ENCODE measurements at places on chromosomes 1 and 21. TPM values are rescaled to one million over a fixed set of nuclear protein-coding genes. Genes with fewer than 3 reads are reported as not detected.
A peak's percentile ranks its signal among the peaks of the same experiment; 100 is the strongest.

DNA sequence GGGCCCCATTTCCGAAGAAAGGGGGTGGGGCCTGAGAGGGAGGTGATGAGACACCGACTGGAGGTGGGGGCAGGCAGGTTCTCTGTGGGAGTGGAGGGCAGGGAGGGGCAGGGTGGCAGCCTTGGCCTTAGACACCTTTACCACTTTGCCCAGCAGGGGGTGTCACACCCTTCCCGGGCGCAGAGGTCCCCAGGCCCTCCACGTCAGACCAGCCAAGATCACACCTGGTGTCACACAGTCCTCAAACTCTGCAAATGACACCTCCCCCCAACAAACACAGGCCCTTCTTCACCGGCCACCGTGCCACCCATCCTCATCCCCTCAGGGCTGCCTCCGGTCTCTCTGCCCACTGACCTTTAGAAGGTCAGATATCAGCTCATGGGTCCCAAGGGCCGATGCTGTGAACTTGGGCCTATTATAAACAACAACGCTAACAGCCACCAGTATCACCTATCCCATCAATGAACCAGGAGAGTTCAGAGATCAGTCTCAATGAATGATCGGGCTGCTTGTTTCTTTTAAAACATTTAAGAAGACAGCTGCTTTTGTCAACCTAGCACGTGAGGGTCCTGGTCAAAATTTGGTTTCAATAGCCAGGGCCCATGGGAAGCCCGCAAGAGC is 103.9 kb downstream of the CASZ1 start:
- DNase-seq: peak; percentile 73

MKNK1 gene
- 58.2 TPM for total RNA-seq

- peak; percentile 27 for DNase-seq
Measured at GRCh38 chr21:35658242-35658641, 402.1 kb downstream of the SETD4 start.

DNA sequence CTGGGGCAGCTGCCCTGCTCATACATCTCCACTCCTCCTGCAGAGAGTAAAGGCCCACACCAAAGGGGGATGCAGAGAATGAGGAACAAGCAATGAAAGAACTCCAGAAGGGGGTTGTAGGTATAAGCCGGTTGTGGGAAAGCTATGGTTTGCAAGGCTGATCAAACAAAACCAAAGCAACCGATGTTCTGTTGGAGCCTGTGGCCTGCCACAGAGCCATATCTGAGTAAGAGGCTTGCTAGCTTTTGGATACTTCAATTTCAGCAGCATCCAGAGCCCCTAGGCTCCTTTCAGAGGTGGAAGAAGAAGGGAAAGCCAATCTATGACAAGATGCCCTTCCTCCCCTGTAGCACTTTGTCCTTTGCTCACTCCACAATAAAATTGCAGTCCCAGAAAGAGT is 163.2 kb downstream of the RRAGC start:
- no peak for DNase-seq

- no peak for DNase-seq
Measured at GRCh38 chr21:29075706-29076466, 2.4 kb upstream of the CCT8 start.

DNA sequence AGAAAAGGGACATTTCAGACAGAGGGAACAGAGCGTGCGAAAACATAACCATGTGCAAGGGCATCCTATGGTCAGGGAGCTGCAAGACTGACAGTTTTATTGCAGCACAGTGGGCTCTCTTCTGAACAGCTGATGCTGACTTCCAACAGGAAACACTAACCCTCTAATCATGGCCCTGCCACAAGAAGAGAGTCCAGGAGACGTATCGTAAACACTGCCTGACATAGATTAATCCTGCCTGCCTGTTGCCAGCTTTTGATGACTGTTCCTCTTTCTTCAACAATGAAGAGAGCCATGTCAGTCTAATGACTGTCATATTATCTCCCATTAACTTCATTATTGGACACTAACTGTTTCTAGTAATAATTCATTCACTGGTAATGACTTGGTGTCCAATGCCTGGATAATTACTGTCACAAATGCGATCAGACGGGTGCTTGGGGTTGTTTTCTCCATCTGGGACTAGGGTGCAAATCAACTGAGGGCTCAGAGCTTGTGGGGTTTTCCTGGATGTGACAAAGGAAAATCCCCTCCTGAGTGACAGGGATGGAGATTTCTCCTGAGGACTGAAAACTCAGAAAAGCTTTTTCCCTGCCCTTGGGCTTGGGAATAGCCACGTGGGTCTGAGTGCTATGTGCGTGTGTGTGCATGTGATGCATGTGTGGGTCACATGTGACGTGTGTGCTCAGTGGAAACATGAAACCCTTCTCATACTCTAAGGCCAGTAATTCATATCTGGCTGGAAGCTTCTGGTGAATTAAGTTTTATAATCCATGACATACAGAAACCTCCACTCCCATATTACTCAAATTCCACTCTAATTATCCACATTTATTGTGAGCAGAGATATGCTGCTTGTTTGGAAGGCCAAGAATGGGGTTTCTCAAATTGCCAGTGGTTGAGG is 144.0 kb upstream of the PLXNA2 start:
- DNase-seq: no peak

CDCA8 gene
- 91.2 TPM for total RNA-seq

GRCh38 chr21:34649400-34649799 is 19.4 kb upstream of the CLIC6 start:
- no peak for DNase-seq

GRCh38 chr1:181522864-181523263 is 39.5 kb downstream of the CACNA1E start:
- DNase-seq: no peak

DNA sequence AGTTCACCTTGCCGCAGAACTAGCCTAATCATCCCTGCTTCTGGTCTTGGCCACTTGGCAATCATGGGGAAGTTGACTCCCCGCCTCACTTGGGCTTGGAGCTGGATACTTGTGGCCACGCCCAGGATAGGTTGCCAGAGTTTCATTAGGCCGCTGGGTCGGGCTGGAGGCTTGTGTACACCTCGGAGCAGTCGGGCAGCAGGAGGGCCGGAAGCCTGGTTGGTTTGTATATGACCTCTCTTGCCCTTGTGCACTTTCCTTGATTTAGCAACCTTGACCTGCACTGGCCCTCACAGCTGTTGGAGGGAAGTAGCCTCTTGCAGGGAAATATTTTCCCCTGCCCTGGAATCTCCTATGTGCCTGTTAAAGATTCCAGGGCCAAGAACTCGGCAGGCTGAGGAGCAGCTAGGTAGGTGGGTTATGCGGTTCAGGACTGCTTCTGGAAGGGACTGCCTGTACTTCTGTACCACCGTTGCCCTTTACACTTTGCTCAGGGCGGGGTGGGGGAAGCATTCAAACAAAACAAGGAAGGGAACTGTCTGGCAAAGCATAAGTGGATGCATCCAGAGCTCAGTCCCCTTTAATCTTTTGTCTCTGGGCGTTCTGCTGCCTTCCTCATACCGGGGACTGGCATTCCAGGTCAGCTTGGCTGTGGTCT is 83.5 kb downstream of the UCK2 start:
- no peak for DNase-seq

DNA sequence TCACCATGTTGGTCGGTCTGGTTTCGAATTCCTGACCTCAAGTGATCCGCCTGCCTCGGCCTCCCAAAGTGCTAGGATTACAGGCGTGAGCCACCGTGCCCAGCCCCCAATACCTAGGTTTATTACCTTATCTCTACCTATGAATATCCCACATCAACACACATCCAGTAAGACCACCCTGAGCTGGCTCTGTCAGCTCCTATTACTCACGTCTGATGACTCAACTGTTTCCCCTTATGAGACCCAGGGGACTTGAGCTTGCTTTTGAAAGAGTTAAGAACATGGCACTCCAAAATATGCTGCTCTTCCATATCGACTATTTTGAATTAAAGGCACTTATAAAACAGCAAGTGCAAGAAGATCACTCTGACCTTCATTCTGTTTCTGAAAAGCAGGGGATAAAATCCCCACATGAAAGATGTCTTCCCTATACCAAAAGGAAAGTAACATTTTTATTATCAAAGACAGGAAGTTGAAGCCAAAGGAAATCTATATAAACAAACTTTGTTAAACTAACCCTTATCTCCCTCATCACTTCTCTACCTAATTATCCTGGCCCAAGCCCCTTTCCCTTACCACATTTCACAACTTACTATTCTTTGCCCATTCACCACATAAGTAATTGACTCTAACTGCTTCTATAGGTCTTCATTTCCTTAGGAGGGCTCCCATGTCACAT is 41.3 kb upstream of the OSBPL9 start:
- DNase-seq: no peak

DNA sequence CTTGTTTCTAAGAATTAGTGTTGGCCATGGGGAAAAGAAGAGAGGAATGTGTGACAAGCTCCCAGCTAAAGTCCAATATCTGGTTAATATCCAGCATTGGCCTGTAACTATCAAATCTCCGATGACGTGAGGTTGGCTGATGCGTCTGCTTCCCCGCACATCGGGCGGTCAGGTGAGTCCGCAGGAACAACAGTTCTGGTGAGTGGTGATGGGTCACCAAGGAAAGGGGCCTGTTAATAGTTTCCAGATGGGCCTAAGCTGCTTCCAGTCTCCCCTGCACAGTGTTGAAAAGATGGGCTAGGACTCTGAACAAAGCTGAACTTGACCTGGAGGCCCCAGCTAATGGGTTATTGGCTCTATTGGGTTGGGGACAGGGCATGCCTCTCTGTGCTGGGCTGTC is 193.1 kb upstream of the EDN2 start:
- no peak for DNase-seq

GRCh38 chr1:153610811-153611301 is 2.1 kb downstream of the S100A16 start:
- DNase-seq: no peak

GRCh38 chr1:153386500-153386901 is 4.4 kb downstream of the S100A8 start:
- no peak for DNase-seq

GRCh38 chr1:1306661-1307260 is 969 bp downstream of the ACAP3 start:
- no peak for DNase-seq

GRCh38 chr1:6075748-6076147 is 30.1 kb downstream of the KCNAB2 start:
- DNase-seq: no peak

GRCh38 chr1:245155272-245156040 is 671 bp downstream of the KIF26B start:
- no peak for DNase-seq

- DNase-seq: no peak
Measured at GRCh38 chr1:28272215-28272852, 13.0 kb downstream of the SESN2 start.

DNA sequence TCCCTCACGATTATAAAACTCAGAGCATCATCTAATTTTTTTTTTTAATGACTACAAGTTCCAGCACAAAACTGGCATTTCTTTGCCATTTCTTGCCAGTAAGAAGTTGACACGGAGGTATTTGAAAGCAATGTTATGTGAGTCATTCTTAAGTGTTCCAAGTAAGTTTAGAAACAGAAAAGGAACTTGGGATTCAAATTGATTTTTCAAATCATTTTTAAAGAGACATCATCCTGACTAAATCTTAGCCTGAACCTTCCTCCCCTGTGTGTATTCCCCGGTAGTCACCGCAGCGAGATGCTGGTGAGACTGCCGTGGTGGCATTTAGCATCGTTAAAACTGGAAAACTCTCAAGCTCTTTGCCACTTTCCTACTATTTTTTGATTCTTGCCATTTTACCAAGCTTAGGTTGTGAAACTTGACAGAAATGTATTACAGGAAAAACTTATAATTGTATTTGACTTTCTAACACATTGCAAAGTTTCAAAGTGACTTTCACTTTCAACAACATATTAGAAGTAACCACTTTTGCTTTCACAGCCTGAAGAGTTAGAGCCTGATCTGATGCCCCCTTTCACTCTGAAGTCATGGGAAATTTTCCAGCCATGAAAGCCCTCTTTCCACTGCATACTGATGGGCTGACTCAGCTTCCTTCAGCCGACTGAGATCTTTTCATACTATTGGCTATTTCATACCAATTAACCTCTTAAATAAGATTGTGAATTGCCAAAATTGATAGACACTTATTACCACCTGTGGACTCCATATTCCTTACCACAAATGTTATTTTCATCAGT is 61.4 kb downstream of the OLFML2B start:
- peak; percentile 40 for DNase-seq

GRCh38 chr1:170126696-170127095 is 19.1 kb upstream of the NTMT2 start:
- no peak for DNase-seq

PMVK gene
- 40.2 TPM for total RNA-seq

- peak; percentile 34 for DNase-seq
Measured at GRCh38 chr1:156931211-156931952, 10.9 kb downstream of the LRRC71 start.

GRCh38 chr1:203300441-203301330 is 4.6 kb upstream of the BTG2 start:
- DNase-seq: no peak

GRCh38 chr1:62436039-62436465 is 797 bp upstream of the USP1 start:
- no peak for DNase-seq

DNA sequence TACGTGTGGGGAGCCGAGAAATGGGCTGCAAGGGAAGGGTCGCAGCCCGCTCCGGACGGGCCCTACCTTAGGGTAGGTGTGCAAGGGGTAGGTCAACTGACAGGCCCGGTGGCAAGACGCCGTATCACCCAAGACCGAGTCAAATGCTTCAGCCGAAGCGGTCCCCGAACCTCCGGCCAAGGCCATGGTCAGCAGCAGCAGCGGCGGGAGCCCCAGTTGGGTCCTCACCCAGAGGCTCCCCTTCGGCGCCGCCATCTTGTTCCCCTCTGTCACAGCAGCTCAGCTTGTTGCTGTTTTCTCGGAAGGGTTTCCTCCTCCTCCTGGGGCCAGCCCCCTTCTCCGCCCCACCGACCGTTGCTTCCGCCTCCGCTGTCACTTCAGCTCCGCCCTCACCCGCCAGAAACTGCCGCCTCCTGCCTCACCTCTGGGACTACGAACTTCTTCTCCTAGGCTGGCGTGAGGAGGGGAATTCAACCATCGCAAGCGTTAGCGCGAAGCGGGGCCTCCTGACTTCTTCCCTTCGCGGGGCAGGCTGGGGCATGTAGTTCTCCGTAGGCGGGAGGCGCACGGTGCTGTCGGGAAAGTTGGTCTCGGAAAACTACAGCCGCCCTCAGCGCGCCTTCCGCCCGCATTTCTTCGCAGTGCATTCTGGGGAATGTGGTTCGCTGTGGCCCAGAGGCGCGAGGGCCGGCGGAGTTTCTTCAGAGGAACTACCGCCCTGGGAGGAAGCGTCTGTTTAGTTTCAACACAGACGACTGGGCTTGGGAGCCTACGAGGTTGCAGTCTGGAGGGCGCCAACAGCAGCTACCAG is at the start of the genes TCEANC2 and TMEM59:
Gene TCEANC2, plus strand, starts transcription at position 675 of the 811 bp plus-strand sequence. CDS start 815 bp downstream, outside the sequence.
Gene TMEM59, minus strand, starts transcription at position 271 of the 811 bp plus-strand sequence. Its CDS starts 16 bp downstream, at position 255.
- peak; percentile 99 for DNase-seq

DNA sequence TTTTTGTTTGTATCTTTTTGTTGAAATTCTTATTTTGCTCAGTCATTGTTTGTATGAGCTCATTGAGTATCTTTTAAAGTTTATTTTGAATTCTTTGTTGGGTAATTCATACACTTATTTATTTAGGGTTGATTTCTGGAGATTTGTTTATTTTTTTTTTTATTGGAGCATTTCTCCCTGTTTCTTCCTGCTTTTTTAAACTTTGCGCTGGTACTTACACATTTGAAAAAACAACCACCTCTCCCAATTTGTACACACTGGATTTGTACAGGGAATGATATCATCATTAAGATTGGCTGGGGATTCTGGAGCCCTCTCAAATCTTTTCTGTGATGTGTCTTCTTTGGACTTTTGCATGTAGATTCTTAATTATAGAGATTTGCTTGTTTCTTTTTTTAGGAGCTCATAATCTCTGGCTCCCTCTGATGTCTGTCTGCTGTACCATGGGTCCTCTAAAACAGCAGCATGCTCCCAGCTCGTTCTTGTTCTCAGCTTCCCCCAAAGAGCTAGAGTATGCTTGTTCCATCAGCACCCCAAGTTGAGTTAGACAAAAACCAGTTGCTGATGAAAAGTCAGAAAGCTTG is 310.7 kb downstream of the DUSP10 start:
- DNase-seq: no peak

All from activated CD4-positive, alpha-beta T cell treated with anti-CD3 and anti-CD28 coated beads, Interleukin-2, amount 10 ng/mL, durations not matched to agents 7 days and 5 days (primary cell).